ENCODE measurements at places on chromosomes 5 and 9.

DNA sequence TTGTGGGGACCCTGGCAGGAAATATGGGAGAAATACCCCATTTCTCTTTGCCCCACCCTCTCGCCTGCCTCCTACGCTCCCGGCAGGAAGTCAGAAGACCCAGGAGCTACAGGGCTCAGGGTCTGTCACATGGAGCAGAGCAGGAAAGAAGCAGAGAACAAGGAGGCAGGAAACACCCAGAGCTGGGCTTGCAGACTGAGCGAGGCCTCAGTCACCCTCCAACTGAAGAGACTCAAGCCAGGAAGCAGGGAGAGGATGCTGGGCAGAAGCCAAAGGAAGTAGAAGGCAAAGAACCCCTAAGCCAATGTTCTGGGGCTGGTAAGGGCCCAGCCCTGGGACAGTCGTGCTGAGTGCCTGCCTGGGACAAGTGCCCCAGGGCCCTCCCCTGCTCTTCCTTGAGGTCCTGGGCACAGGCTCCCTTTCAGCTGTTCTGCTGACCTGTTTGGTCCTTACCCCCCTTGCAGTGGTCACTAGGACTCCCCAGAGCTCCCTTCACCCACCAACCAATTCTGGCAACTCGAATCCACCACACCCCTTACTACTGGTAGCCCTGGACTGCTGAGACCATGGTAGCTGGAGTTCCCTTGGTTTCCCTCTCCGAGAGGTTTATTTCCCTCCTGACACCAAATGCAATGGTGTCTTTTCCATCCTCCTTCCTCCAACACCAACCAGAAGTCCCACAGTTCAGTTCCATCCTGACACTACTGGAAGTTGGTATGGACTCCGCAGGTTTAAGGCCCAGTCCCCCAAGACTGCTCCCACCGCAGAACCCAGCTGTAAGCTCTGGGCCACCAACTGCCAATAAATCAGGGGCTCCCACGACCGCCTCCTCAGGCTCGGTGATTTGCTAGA, 157.5 kb downstream of the COL23A1 start:
- DNase-seq, result no peak

DNA sequence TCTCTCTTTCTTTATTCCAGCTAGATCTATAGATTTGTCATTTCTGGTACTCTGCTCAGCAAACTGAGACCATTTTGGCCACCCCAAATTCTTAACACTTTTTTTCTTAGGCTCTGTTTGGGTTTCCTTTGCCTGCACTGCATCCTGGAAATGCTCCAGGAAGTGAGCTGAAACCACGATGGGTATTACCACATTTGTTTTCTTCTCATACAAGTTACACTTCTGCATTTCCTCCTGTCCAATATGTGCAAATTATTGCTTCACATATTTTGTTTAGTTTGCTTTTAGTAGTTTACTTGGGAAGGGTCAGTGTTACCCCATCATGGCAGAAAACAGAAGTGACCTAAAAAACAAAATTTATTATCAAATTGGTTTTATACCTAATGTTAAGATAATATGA, 498.6 kb upstream of the GRIN3A start:
- no peak for DNase-seq

DNA sequence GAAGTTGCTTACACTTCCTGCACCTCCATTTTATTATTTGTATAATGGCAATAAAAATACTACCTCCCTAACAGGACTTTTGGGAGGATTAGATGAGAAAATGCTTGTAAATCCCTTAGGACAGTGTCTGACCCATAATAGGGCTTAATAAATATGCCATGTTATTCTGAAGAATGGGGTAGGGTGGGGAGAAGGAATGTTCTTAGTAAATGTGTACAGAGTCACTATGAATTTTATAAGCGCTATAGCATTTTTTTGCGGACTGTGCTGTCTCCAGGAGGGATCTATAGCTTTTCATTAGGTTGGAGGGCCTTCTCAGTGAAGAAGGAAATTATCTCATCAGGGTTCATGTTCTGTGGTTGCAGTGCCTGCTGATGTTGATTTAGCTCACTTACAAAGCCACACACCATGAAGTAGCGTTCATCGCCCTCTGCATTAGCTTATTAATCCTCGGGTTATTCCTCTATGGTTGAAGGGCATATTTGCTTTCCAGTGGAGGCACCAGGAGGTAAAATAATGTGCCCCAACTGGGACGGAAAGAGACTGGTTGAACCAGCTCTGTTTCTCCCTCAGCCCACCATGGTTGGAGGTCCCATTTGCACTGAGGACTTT, 497.1 kb downstream of the ARHGEF28 start:
- DNase-seq, result no peak

DNA sequence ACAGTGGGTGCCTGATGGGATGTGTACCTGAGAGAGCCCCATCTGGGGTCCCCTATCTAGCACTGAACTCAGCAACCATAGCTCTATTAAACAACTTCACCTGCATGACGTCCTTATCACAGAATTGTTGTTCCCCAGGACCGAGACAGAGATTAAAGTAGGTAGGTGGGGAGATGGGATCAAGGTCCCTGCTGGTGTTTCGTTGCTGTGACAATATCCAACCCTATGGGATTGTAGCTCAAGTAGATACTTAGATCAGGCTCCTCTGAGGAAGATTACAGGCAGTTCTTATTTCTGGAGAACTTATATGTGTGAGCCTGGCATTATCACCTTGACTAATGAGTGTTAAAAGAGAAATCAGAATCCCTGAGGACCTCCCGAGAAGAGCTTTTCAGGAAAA, 84.9 kb downstream of the SLC28A3 start:
- DNase-seq, result no peak

DNA sequence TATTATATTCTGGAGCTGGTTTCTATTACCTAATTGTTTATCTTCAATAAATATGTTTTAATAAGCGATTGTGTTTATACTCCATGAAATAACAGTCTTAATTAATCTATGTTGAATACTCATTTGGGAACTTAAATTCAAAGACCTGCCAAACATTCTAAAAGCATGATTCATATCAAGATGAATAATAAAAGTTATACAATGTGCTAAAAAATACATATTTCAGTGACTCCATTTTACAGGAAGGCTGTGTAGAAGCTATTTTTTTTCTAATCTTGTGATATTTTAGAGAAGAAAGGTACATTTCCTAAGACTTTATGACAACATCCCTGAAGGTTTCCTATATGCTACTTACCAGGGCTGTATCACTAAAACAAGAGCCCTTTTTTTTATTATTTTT, 417.9 kb downstream of the NFIB start:
- no peak for DNase-seq

DNA sequence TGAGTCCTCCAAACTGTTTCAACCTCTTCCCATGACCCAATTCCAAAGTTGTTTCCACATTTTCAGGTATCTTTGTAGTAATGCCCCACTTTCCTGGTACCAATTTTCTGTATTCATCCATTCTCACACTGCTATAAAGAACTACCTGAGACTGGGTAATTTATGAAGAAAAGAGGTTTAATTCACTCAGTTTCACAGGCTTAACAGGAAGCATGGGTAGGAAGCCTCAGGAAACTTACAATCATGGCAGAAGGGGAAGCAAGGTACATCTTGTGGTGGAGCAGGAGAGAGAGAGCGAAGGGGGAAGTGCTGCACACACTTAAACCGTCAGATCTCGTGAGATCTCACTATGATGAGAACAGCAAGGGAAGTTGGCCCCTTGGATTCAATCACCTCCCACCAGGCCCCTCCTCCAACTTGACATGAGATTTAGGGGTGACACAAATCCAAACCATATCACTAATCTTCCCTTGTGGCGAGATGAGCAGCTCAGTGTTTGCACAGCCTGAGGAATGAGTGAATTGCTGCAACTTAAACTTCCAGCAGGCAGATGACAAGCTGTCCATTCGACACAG, 42.9 kb downstream of the TRIP13 start:
- DNase-seq, result no peak

GRCh38 chr5:165459232-165459631, 1953.8 kb downstream of the MAT2B start:
- no peak for DNase-seq

DNA sequence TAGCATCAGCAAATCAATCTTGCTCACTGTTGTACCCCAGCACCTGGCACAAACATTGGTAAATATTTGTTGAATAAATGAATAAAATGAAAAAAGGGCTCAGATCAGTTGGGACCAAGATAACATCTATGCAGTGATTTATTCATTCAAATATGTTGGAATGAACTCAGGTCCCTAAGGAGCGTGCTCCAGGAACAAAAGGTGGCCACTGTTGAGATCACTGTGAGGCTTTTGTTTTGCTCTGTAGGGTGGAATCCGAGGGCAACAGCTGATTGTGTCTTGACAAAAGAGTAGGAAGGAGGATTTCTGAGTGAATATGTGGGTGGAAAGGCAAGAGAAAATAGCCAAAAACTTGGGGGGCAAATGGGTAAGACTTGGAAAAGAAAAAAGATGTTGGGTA, 89.7 kb downstream of the PPP2R2B start:
- no peak for DNase-seq

- no peak for DNase-seq
Measured at GRCh38 chr9:16031971-16032370, 479.1 kb downstream of the CCDC171 start.

- no peak for DNase-seq
Measured at GRCh38 chr9:97632248-97632984, 752 bp downstream of the TSTD2 start.

GRCh38 chr9:14300040-14300439, 13.9 kb downstream of the NFIB start:
- DNase-seq, result no peak

DNA sequence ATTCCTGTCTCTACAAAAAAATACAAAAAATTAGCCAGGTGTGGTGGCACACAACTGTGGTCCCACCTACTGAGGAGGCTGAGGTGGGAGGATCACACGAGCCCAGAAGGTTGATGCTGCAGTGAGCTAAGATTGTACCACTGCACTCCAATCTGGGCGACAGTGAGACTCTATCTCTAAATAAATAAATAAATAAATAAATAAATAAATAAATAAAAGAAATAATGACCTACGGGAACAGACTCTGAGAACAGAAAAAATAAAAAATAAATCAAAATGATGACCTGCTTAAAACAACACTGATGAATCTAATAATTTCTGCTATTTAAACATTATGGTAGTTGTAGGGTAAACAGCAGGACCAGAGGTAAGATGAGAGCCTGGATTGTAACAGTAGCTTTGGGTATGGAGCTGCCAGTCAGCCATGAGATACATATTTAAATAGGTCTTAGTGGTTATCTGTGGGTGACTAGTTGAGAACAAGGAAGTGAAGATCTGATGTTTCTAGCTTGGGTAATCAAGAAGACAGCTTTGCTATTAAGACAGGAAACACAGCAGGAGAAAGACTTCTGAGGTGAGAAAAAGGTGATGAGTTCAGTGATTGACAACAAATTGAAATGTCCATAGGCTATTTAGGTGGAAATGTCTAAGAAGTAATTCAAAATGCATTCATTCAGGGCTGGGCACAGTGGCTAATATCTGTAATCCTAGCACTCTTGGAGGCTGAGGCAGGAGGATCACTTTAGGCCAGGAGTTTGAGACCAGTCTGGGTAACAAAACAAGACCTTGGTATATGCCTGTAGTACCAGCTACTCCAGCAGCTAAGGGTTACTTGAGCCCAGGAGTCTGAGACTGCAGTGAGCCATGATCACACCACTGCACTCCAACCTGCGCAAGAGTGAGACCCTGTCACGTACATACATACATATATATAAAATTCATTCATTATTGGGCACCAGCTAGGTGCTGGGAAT, 11.0 kb downstream of the RNF145 start:
- DNase-seq, result peak; percentile 40

DNA sequence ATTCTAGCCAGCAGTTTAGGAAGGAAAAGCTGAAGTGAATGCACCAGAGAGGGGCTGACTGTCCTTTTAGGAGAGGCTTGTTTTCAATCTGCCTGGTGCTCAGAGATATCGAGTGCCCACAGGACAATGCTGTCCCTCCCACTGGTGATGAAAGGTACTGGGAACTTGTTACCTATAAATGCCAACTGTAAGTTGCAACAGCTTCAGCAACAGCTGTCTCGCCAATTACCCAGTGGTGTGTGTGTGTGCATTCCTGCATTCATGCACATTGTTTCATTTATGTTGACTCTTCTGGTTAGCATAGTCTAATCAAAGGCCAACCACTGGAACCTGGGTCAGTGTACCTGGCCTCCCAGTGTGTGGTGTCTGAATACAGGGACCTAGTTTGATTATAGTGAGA, 161.1 kb downstream of the CSNK1G3 start:
- DNase-seq, result no peak

DNA sequence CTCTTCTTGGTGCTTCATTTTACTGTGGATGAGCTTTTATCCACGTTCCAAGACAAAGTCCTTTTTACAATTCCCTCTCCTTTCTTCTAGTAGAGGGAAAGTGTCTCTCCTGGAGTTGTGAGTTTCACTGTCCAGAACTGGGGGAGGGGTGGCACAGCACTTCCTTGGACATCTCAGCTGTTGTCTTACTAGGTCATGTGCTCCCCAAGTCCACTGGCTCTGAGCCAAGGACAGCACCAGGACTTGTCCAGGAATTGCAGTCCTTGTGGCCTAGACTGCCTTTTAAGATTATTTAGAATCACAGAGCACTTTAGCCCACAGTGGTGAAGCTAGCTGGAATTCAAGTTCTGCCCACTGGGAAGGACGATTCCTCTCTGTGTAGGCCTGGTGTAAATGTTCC, 700.2 kb upstream of the PTPRD start:
- DNase-seq, result no peak

- no peak for DNase-seq
Measured at GRCh38 chr9:73059247-73059646, 92.4 kb upstream of the ANXA1 start.

DNA sequence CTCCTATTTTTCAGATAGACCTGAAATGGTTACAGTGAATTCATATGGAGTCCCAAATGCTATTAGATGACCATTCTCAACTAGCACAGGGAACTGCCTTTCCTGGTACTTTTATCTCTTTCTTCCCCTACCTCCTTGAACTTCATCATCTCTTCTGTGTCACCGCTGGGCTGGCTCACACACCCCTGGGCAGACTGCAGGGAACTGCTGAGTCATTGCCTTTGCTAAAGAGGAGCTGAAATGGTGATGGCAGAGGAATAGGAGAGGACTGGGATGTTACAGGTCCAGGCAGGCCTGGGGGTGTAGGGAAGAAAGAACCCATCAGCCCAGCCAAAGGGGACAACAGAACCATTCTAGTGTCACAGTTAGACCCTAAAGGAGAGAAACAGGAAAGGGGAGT, 322.3 kb downstream of the ASTN2 start:
- no peak for DNase-seq

- peak; percentile 86 for DNase-seq
Measured at GRCh38 chr9:19925674-19926503, 137.1 kb upstream of the SLC24A2 start.

GRCh38 chr5:150464554-150465012, 15.0 kb upstream of the RPS14 start:
- no peak for DNase-seq

Measured in CD4-positive, alpha-beta T cell treated with Interleukin-15 for 4 hours (primary cell).